ENCODE measurements at places on chromosomes 4 and X. TPM values are rescaled to one million over a fixed set of nuclear protein-coding genes. Genes with fewer than 3 reads are reported as not detected.

DNA sequence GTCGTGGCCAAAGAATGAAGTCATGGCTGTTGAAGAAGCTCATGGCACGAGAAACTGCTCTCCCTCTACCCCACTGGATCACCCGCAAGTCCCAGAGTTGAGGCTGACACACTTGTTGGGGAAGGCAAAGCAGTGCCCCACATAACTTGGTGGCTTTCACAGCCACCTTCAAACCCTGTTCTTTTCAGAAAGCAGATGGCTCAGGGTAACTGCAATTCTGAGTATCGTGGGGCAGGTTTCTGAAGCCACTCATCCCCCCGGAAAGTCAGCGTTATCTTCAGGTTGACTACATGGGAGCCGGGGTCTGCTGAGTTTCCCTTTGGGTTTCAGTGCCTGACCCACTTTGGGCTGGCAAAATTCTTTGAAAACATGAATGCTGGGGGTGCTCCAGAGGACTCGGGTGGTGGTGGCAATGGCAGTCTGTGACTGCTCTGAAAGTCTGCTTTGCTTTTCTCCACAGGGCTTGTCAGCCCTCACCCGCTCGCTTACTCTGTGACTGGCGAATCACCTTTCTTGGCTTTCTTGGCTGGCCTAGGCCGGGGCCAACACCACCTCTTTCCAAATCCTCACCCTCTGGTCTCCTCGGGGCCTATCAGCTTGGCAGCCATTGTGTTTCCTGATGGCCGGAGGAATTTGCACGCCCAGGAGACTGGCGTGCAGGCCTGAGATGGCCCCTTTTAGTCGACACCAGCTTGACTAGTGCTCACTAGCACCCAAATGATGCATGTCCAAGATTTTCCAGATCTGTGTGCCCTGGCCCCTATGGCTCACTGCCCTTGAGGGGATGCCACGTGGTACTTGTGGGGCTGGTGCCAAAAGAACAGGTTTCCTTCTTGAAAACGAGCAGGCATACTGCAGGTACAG lies 7.3 kb downstream of the PPP1R3F start:
- no peak for DNase-seq

- peak; percentile 17 for DNase-seq
These were observed 5.5 kb downstream of the GSTCD start for GRCh38 chr4:105714071-105714521.

Gene WDR19
- total RNA-seq, result 106 TPM

Gene SPANXN4
- total RNA-seq, result not detected

GRCh38 chr4:61996943-61997342 lies 796.8 kb downstream of the ADGRL3 start:
- no peak for DNase-seq

GRCh38 chrX:139559383-139560042 lies 29.0 kb downstream of the F9 start:
- peak; percentile 47 for DNase-seq

DNA sequence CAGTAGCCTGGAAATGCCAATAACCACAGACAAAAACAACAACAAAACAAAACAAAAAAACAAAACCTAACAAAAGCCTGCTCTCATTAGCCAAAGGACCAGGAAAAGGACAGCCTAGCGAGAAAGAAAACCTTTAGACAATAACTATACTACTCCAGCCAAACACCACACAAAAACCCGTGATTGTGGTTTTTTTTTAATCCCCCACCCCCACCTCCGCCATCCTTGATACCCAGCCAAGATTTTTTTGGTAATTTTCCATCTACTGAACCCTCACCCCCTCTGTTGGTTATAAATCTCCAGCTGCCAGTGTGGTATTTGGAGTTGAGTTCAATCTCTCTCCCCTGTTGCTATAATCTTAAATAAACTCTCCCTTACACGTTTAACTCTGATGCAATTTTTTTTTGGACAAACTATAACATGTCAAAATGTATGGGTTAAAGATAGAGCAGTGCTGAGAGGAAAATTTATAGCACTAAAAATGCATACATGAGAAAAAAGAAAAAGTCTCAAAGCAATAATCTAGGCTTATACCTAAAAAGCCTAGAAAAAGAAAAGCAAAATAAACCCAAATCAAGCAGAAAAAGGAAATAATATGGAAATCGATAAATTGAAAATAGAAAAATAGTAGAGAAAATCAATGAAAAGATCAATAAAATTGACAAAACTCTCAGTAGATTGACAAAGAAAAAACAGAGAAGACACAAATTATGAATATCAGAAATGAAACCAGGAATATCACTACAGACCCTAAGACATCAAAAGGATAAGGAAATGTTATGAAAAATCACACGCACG lies 83.7 kb downstream of the NAT8L start:
- no peak for DNase-seq
